ENCODE measurements at places on chromosomes 5 and 9. TPM values are rescaled to one million over a fixed set of nuclear protein-coding genes. Genes with fewer than 3 reads are reported as not detected.

The SLC6A18 gene
- not detected for total RNA-seq

The INSL6 gene
- total RNA-seq: not detected

GRCh38 chr9:133592731-133593409 lies 16.3 kb downstream of the FAM163B start:
- H3K27me3 ChIP-seq: no peaks in the 10 kb centered on the region
- H3K4me3 ChIP-seq: no peak overlapping the region
- no peak overlapping the region for H3K27ac ChIP-seq
- DNase-seq: no peak

DNA sequence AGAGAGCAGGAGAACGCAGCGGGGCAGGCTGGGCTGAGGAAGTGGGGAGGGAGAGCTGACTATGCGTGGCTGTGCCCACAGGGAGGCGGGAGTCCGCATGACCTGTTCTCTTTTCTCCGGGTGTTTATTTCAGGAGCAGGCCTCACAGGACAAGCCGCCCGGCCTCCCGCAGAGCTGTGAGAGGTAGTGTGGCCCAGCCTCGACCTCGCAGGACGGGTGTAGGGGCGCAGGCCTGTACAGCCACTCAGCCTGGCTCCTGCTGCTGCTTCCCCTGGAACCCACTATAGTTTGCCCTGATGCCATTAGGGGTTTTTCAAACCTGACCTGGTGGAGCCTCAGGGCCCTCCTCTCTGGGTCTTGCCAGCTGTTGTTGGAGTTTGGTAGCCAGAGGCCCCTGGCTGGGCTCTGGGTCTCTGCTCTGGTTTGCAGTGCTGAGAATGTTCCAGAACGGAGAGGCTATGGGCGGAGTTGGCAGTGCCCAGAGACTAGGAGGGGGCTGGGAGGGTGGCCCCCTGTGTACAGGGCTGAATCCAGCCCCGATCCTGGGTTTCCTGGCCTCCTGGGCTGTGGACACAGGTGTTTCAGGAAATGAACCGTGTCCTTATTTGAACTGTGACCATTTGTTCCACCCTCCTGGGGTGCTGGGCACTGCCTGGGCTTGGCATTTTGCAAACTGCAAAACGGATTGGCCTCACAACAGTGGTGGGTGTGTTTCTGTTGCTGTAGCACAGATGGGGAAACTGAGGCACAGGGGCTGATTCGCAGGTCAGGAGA lies 78.8 kb downstream of the WNK2 start:
- H3K27me3 ChIP-seq: no peaks in the 10 kb centered on the region
- H3K4me3 ChIP-seq: no peak overlapping the region
- DNase-seq: peak; percentile 52
- no peak overlapping the region for H3K27ac ChIP-seq
- H3K4me1 ChIP-seq: no peaks in the 10 kb centered on the region

DNA sequence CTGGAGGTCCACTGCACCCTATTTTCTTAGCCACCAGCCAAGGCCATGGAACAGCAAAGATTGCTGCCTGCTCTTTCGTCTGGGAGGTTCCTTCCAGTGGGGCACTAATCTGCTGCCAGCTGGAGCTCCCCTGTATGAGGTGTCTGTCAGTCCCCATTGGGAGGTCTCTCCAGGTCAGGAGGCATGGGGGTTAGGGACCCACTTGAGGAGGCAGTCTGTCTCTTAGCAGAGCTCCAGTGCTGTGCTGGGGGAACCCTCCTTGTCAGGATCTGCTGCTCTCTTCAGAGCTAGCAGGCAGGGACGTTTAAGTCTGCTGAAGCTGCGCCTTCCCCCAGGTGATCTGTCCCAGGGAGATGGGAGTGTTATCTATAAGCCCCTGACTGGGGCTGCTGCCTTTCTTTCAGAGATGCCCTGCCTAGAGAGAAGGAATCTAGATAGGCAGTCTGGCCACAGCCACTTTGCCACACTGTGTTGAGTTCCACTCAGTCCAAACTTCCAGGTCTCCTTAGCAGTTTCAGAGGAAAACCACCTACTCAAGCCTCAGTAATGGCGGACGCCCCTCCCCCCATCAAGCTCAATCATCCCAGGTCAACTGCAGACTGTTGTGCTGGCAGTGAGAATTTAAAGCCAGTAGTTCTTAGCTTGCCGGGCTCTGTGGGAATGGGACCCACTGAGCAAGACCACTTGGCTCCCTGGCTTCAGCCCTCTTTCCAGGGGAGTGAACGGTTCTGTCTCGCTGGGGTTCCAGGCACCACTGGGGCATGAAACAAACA lies 317.7 kb downstream of the LRRC70 start:
- H3K4me1 ChIP-seq: no peaks in the 10 kb centered on the region
- no peak overlapping the region for H3K27ac ChIP-seq
- no peak for DNase-seq
- H3K36me3 ChIP-seq: no peaks in the 10 kb centered on the region
- H3K27me3 ChIP-seq: no peaks in the 10 kb centered on the region
- no peak overlapping the region for H3K4me3 ChIP-seq

- no peaks in the 10 kb centered on the region for H3K4me1 ChIP-seq
- H3K4me3 ChIP-seq: no peak overlapping the region
- H3K27me3 ChIP-seq: no peaks in the 10 kb centered on the region
- no peak overlapping the region for H3K27ac ChIP-seq
Measured at GRCh38 chr5:53571403-53571802, 11.0 kb downstream of the NDUFS4 start.

DNA sequence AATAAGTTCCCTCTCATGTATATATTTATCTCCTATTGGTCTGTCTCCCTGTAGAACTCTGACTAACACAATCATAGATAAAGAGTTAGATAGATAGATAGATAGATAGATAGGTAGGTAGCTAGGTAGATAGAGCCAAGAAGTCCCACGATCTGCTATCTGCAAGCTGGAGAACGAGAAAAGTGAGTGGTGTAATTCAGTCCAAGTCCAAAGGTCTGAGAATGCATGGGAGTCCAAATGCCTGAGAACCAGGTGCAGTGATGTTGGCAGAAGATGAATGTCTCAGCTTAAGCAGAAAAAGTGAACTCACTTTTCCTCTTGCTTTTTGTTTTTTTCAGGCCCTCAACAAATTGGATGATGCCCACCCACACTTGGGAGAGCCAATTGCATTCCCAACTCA lies 37.7 kb upstream of the ZFR start:
- no peaks in the 10 kb centered on the region for H3K36me3 ChIP-seq
- DNase-seq: no peak
- H3K4me3 ChIP-seq: no peak overlapping the region
- no peak overlapping the region for H3K27ac ChIP-seq

GRCh38 chr5:37838152-37838932 lies 1.5 kb downstream of the GDNF start:
- no peaks in the 10 kb centered on the region for H3K4me1 ChIP-seq
- no peaks in the 10 kb centered on the region for H3K36me3 ChIP-seq
- H3K4me3 ChIP-seq: peak overlapping the region; percentile 57
- DNase-seq: no peak
- H3K27ac ChIP-seq: no peak overlapping the region

All from right lobe of liver (tissue), 6 donors.